ENCODE measurements at places on chromosomes 4 and X. TPM values are rescaled to one million over a fixed set of nuclear protein-coding genes. Genes with fewer than 3 reads are reported as not detected.

Gene CENPI
- total RNA-seq = 1.9 TPM

Gene TGIF2LX
- not detected for total RNA-seq

- H3K27me3 ChIP-seq = no peaks in the 10 kb centered on the region
- H3K27ac ChIP-seq = no peak overlapping the region
- no peak for DNase-seq
- no peak overlapping the region for H3K4me3 ChIP-seq
- no peaks in the 10 kb centered on the region for H3K4me1 ChIP-seq
- H3K36me3 ChIP-seq = no peaks in the 10 kb centered on the region
Observed at GRCh38 chrX:117834076-117834475, 282.5 kb downstream of the KLHL13 start.

DNA sequence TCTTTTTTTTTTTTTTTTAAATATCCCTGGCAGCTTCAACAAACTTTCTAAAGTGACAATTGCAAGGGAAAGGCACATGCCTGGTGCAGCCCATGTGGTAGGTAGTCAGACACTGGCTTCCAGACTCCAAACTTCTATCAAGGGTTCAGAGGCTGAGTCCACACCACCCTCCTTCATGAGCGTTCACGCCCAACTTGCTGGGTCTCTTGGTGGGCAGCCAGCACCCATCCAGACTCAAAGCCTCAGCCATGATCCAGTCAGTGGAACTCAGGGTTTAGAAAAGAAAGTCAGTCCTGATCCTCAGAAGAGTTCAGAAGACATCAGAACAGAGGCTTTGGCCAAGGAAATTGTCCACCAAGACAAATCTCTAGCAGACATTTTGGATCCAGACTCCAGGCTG lies 141.5 kb downstream of the SOWAHB start:
- H3K4me3 ChIP-seq = no peak overlapping the region
- H3K36me3 ChIP-seq = no peaks in the 10 kb centered on the region
- H3K27ac ChIP-seq = no peak overlapping the region
- no peaks in the 10 kb centered on the region for H3K27me3 ChIP-seq
- DNase-seq = no peak

GRCh38 chr4:154741922-154742850 lies 1.6 kb upstream of the LRAT start:
- H3K27me3 ChIP-seq = peaks cover 19% of the 10 kb centered on the region
- H3K27ac ChIP-seq = no peak overlapping the region
- H3K36me3 ChIP-seq = no peaks in the 10 kb centered on the region
- H3K4me3 ChIP-seq = no peak overlapping the region
- H3K4me1 ChIP-seq = peaks cover 24% of the 10 kb centered on the region

GRCh38 chrX:23803931-23804381 lies 21.0 kb downstream of the SAT1 start:
- H3K4me3 ChIP-seq = no peak overlapping the region
- no peak for DNase-seq
- no peak overlapping the region for H3K27ac ChIP-seq

- peaks cover 21% of the 10 kb centered on the region for H3K4me1 ChIP-seq
- no peaks in the 10 kb centered on the region for H3K36me3 ChIP-seq
- H3K27ac ChIP-seq = no peak overlapping the region
- peaks cover 49% of the 10 kb centered on the region for H3K27me3 ChIP-seq
- H3K4me3 ChIP-seq = no peak overlapping the region
Observed at GRCh38 chr4:41212616-41213203, 1.6 kb downstream of the APBB2 start.
